ENCODE measurements at places on chromosomes 5 and 9.

DNA sequence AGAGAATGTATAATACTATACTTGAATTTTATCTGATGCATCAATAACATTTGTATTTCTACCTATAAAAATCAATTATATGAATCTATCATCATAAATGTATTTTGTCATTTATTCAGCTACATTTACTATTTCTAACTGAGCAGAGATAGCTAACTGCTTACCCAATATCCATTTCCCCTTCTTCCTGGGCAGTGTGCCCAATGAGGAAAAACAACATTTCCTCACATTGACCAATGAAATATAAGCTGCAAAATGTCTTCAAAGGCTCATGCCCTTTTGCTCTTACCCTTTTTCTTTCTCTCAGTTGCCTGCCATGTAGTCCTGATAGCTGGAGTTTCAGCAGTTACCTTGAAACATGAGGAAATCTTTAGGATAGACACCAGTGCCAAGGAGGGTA, 385.8 kb upstream of the PCSK5 start:
- no peak for DNase-seq

DNA sequence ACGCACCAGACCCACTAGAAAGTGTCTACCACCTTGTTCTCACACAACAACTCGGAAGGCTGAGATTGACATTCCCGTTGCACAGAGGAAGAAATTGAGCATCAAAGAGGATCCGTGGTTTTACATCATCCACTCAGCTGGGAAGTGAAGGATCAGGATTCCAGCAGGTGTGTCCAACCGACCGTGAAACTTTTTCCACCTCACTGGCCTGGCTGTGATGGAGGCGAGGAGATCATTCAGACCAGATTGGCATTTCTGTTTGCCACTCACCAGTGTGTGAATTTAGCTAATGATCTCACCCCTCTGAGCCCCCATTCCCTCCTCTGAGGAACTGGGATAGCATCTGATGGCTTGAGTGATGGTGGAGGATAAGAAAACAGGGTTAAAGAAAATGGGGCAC, 46.7 kb upstream of the CPLX2 start:
- DNase-seq = no peak

DNA sequence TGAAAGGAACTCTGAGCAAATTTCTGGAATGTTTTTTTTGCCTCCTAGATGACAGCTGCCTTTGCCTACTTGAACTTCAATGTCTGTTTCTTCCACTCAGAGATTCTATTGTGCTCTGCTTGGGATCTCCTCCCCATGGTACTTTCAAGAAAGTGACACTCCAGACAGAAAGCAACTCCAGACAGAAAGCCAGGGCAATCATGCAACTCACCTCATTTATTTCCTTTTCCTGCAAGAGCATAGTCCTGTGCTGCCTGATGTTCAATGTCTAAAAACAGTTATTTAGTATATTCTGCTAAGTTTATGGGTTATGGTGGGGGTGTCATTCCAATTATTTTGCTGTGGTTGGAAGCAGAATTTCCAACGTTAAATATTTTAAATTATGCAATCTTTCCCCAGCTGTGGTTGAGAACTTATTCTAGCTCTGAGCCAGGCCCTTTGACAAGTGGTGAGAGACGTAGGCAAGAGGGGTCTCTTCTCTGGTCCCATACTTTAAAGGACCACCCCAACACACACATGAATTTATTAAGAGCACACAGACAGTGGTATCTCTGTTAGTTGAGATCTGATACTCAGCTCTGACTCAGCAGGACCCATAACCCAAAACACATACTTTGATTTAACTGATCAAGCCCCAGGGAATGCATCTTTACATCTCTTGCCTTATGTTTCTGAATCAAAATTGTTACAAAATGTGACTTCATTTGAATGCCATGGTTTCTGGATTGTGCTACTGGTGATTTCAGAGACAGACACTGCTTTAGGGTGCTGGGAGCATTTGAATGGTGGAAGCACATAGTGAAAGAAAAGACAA, 39.5 kb upstream of the MAMDC2 start:
- no peak for DNase-seq

DNA sequence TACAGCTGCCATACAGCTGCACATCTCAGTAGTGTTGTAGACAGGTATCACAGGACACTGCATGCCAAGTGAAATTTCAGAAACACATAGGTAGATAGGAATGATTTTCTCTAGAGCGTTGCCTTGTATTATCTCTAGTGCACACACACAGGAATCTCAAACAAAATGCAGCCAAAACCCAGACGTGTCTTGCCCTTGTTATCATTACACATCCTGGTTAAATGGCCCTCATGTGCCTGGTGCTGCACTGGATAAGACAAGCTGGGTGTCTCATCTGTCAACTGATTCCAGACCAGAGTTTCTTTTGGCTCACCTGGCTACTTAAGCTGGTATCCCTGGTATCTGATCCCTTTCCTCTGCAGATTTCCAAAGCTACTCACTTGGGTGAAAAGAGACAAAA, 59.7 kb downstream of the SAXO1 start:
- DNase-seq = no peak

DNA sequence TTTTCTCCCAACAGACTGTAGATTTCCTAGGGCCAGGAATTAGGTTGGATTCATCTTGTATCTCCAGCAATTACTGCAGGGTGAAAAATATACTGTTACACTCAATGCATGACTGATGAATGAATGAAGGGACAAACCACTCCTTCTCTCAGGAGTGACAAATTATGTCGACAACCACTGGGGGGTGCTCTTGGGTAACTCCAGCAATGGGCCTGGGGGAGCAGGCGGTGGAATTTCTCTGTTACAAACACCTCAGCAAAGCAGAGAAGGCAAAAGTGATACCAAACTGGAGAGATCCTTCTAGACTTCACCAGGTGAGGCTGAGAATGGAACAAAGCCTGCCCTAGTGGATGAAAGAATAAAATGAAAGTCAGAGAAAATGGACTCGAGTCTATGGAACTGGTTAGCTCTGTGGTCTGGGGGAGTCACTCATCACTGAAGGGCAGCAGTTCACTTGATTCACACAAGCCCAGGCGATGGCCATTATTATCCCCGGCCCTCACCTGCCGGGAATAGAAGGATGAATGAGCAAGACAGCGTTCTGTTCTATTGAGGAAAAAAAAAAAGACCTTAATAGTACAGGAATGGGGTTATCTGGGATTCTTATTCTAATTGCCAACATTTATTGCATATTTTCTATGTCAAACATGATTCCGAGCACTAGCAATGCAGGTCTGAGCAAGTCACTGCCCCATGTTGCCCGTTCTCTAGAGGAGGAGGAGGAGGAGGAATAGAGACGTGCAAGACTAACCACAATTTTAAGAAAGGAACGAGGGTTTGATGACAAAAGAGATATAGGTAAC, 341.1 kb downstream of the ASTN2 start:
- DNase-seq = no peak

DNA sequence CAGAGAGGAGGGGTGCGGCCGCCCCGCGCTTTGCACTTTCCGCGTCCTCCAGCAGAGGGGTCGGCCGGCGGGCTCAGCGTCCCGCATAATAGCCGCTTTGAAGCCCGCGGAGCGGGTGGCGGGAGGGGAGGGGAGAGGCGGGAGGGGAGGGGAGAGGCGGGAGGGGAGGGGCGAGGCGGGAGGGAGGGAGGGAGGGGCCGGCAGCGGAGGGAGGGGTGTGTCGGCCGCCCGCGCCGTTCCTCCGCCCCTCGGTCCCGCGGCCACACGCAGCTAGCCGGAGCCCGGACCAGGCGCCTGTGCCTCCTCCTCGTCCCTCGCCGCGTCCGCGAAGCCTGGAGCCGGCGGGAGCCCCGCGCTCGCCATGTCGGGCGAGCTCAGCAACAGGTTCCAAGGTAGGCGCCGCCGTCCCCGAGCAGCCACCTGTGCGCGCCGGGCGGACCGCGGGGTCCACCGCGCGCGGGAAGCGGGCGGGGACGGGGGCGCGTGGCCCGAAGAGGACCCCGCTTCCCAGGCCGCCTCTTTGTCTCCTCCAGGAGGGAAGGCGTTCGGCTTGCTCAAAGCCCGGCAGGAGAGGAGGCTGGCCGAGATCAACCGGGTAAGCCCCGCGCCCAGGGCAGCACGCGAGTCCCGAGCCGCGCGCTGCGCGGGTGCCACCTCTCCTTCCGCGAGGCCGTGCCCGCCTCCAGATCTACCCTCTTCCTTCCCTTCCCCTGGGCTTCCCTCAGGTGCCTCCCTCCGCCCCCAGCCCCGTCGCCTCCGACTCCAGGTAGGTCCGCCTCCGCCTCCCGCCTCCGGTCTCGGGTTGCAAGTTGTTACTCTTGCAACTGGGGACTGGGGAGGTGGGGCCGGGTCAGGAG, at the start of gene AIF1L:
AIF1L (plus strand) TSS at position 263 of the 857 bp plus-strand sequence; CDS start at position 362, 99 bp downstream.
- DNase-seq = peak; percentile 5

DNA sequence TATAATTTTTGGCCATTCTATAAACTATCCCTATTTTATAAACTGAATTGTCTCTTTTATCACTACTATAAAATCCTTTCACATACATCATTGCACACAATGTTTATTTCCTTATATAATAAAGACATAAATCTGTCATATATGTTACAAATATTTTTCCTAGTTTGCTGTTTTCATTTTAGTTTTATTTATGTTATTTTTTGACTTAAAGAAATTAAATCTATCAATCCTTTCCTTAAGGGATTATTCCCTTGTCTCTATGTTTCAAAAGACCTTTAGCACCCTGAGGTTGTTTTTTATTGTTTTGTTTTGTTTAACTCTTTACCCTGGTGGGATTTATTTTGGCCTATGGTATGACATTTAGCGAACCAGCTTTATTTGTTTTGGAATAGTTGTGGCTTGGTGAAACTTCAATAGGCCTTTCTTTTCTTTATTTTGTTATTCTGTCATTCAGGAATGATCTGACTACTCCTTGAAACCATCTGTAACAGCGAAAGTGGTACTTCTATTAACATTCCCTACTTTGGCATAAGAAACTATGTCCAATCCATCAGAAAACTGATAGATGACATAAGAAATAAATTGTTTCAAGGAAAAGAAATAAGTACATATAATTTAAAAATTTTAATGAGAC, 125.9 kb downstream of the CEP120 start:
- no peak for DNase-seq

GRCh38 chr5:96254980-96255691, 177.9 kb downstream of the PCSK1 start:
- no peak for DNase-seq

- DNase-seq = no peak
Measured at GRCh38 chr9:34392511-34392910, 15.8 kb upstream of the MYORG start.

DNA sequence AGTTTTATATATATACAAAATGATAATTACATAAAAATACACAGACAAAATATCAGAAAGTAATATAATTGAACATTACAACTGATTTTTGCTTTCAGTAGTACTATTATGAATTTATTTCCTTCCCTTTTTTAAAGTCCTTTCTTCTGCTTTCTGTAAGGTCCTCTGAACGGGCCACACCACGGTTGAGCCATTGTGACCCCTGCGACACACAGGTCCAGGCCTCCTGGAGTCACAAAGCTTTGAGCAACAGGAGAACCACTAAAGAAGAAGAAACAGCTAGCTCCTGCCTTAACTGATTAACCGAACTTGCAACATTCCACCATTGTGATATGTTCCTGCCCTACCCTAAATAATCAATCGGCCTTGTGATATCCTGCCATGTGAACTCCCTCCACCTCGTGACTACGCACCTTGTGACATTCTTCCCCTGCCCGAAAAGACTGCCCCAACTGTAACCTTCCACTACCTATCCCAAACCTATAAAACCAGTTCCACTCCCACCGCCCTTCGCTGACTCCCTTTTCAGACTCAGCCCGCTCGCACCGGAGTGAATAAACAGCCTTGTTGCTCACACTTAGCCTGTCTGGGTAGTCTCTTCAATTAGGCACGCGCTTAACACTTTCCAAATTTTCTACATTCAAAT, 375.0 kb upstream of the RFX3 start:
- no peak for DNase-seq

DNA sequence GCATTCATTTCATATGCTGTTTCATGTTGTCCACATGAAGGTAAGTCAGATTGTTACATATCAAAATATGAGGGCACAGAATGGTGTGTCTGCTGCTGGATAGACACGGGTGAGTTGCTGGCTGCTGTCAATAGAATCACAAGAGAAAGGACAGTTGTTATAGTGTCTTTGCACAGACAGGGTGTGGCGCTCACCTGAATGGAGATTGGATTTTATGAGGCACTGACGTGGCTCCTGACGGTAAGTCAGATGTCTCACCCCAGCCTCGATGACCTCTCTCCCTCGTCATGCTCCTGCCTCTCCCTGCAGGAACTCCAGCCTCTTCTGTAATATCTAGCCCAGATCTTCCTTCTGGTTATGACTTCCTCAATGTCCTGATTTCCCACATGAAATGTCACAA, 75.4 kb upstream of the SELENOP start:
- no peak for DNase-seq

- no peak for DNase-seq
Measured at GRCh38 chr5:584846-585245, 27.3 kb upstream of the CEP72 start.

DNA sequence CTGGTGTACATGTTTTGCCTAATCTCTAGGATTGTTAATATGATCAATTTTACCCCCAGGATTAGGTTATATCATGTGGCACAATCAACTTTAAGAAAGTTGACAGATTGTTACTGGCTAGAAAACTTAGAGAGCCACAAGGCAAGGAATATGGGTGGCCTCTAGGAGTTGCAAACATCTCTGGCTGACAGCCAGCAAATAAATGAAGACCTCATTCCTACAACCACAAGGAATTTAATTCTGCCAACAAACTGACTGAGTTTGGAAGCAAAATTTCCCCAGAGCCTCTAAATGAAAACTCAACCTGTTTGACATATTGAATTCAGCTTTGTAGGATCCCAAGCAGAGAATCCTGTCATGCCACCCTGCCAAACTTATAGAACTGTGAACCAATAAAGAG, 196.4 kb upstream of the PTGER4 start:
- DNase-seq = no peak

DNA sequence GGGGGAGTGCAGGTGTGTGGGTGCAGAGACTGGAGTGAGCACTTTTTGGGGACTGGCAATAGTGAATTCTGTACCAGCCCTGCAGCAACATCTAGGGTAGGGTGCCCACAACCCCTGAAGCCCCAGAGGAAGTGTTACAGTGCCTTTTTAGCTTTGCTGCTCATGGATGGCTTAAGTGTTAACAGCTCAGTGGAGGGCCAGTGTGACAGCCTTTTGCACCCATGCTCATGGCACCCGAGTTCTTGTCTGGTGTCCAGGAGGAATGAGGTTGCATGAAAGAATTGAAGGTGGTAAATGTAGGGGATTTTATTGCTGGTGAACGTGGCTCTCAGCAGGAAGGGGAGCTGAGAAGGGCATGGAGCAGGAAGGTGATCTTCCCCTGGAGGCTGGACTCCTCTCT, 107.3 kb downstream of the MRPL36 start:
- DNase-seq = no peak

DNA sequence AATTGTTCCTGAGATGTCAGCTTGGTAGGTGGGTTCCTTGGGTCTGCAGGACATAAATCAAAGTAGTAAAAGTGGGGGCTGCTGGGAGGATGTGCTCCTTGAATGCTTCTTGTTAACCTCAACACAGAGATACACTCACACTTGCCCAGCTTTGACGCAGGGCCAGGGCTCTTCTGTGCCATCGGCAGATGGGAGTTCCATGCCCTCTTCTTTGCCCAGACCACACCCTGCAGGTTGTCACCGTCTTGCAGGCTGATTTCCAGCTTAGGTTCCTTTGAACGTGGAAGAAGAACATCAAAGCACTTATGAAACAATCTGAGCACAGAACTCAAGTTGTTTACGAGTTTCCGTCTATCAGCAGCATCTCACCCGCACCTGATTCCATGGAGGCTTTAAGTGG, 11.0 kb downstream of the DBH start:
- peak; percentile 32 for DNase-seq
